ENCODE measurements at places on chromosomes 1 and 21.

GRCh38 chr1:228917755-228918154, 182.5 kb downstream of the RHOU start:
- no peak for DNase-seq

DNA sequence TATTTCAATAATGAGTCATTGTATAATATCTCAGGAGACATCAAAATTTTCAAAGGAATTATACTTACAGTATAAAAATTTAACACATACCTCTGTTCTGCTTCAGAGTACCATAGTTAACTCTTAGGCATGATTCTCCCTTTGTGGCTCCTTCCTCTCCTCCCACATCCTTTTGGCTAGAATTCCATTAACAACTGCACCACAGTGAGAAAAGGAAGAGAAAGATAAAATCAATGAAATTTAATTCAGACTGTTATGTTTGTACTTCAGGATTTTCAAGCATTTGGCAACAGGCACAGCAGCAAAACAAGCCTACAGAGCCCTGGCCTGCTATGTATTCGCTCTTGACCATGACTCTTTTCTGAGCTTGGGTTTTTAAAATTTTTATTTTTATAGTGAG, 57.2 kb upstream of the SGIP1 start:
- DNase-seq: no peak

- no peak for DNase-seq
Measured at GRCh38 chr1:200741551-200742207, 3.0 kb downstream of the CAMSAP2 start.

- DNase-seq: no peak
Measured at GRCh38 chr21:15659753-15660422, 69.9 kb upstream of the USP25 start.

GRCh38 chr1:21114431-21114830, 62.3 kb downstream of the EIF4G3 start:
- DNase-seq: no peak

- peak; percentile 39 for DNase-seq
Measured at GRCh38 chr1:10561955-10562354, 87.2 kb downstream of the PEX14 start.

DNA sequence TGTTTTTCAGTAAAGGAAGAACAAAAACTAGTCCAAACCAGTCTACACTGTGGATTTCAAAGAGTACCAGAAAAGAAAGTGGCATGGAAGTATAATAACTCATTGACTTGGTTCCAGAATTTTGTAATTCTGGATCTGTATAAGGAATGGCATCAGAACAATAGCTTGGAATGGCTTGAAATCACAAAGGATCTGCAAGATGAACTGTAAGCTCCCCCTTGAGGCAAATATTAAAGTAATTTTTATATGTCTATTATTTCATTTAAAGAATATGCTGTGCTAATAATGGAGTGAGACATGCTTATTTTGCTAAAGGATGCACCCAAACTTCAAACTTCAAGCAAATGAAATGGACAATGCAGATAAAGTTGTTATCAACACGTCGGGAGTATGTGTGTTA, 21.3 kb downstream of the CHODL start:
- no peak for DNase-seq

DNA sequence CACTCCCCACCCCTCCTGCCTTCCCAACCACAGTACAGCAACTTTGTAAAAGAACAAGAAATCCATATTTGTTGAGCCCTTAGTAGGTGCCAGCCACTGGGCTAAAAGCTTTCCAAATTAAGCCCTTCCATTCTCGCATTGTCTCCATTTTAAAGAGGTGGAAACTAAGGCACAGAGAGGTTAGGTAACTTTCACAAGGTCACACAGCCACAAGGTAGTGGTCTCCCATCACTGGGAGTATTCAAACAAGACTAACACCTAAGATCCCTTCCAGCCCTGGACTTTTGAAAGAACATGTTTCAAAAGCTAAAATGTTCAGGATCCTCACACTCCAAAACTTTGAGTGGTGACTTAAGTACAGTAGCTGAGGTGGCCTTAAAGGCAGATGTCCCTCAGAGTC, 3.2 kb downstream of the SDC3 start:
- no peak for DNase-seq

DNA sequence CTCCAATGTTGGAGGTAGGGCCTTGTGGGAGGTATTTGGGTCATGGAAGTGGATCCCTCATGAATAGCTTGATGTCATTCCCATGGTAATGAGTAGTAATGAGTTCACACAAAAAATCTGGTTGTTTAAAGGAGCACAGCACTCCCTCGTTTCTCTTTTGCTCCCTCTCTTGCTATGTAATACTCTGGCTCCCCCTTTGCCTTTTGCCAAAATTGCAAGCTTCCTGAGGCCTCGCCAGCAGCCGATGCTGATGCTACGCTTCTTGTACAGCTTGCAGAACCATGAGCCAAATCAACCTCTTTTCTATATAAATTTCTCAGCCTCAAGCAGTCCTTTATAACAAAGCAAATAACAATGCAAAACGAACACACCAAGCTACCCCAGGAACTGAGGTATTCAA, 80.9 kb downstream of the LHX9 start:
- DNase-seq: no peak

DNA sequence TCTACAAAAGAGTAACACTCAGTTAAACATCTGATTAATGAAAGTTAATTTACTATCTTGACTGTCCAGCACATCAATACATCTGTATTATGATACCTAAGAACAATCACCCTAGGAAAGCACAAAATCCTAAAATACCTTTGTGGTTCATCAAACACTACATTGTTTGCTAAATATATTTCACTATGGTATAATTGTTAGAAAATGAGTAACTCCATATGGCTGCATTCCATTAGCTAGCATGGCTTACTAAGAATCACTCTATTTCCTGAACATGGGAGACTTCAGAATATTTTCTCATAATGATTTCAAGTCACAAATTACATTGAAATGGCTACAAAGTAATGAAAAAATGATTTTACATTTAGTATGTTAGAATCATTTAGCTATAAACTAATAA, 12.5 kb downstream of the TRMT1L start:
- DNase-seq: no peak

- no peak for DNase-seq
Measured at GRCh38 chr1:75396745-75397144, 214.2 kb downstream of the SLC44A5 start.

- no peak for DNase-seq
Measured at GRCh38 chr1:48936436-48936835, 159.7 kb upstream of the BEND5 start.

DNA sequence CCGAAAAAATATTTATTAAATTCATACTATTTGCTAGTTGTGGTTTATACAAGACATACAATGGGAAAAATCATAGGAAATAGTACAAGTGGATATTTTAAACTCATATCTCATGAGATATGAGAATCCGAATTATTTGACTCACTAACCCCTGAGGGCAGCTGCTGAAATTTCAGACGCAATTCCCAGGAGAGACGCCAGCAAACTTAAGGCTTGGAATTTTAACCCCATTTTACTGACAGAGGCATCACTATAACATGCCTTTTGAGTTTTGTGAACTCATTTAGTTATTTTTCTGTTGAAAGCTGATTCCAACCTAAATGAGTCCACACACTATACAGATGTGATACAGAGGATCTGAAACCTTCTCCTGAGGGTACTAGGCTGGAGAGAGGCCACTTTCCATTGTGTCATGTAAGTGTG, 5.9 kb upstream of the MROH9 start:
- DNase-seq: no peak

- DNase-seq: no peak
Measured at GRCh38 chr1:54027848-54028247, 9.9 kb upstream of the LDLRAD1 start.

- DNase-seq: no peak
Measured at GRCh38 chr1:234851450-234852438, 241.8 kb upstream of the IRF2BP2 start.

DNA sequence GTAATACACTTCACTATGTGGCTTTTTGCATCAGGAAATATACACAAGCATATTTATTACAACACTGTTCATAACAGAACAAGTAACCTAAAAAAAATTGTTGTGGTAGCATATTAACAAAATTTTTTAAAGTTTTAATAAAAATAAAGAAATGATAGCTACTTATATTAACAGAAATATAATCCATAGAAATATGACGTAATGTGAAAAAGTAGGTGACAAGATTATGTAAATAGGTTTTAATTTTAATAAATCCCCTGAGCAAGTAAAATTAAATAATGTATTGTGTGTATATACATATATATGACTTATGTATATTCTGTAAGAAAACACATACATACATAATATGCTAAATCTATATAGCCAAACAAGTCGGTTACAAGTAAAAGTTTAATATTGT, 359.9 kb downstream of the SEC16B start:
- DNase-seq: no peak

DNA sequence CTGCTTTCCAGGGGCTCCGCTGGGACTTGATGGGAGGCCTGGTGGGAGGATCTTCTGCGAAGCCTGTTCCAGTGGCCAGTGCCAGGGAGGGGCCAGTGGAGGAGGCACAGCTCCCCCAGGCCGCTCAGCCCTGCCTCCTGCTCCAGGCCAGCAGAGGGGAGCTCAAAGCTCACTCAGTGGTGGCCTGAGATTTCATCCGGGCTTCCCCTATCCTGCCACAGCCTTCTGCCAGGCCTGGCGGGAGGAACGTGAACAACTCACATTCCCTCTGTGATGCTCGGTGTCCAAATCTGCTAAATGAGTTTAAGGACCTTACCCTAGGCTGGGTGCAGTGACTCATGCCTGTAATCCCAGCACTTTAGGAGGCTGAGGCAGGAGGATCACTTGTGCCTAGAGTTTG, 3.3 kb downstream of the CLCNKB start:
- DNase-seq: no peak

- DNase-seq: no peak
Measured at GRCh38 chr21:36082237-36082664, 12.4 kb downstream of the CBR1 start.

GRCh38 chr1:101410048-101410878, 173.4 kb downstream of the S1PR1 start:
- no peak for DNase-seq

DNA sequence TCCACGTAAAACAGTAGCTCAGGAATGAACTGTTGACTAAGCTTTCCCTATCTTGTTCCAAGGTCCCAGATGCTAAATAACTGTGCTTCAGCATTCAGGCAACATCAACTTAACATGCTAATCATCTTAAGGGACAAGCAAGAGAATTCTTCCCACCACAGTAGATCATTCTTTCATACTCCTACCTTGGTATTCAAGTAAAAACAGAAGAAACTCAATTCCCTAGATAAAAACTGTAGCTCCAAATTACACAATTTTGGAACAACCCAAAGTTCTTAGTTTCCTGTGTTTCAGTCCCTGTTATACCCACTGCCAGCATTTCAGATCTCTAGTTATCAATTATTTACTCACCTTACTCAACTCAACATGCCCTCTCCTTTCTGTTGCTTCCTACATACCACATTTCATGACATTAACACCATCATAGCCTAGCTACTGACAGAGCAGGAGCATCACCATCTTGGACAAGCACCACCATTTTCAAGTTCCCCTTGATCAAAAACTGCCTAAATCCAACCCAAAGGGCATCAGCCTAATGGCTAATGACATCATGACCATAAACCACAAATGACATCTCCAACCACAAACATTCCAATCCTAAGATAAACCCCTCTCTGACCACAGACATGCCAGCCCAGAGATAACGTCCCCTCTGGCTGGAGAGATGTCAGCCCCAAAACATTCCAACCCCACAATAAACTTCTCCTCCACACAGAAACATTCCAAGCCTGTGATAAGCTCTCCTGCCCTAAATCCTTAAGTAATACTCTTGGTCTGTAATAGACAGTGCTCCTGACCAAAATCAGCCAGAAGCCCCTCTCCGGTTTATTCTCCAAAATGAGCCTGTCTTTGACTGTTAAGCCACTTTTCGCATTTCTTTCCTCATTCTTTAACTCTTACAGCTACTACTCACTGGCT, 191.2 kb downstream of the RERE start:
- DNase-seq: no peak

- DNase-seq: no peak
Measured at GRCh38 chr1:6123083-6123482, 57.0 kb downstream of the CHD5 start.
